ENCODE measurements at places on chromosomes 6 and 20.

GRCh38 chr20:36199345-36200257 lies 36.7 kb upstream of the AAR2 start:
- peak; percentile 83 for DNase-seq

DNA sequence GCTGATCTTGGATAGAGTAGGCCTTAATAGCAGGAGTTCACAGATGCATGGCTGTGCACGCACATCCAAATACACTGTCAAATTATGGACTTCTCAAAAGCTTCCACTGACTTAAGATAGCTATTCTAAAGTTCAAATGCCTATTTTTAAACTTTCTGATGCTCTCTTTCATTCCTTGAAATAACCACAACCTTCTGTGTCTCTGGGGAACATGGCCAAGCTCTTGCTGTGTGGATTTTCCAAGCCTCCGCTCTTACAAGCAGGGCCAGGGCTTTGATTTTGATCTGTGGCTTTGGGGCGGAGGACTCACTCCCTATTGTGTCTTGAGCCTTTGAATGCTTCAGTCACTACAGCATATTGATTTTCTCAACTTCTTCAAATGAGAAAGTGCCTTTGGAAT lies 35.7 kb upstream of the SNRPB2 start:
- no peak for DNase-seq

- DNase-seq = peak; percentile 41
Observed at GRCh38 chr20:1005452-1006027, 3.4 kb upstream of the RSPO4 start.

DNA sequence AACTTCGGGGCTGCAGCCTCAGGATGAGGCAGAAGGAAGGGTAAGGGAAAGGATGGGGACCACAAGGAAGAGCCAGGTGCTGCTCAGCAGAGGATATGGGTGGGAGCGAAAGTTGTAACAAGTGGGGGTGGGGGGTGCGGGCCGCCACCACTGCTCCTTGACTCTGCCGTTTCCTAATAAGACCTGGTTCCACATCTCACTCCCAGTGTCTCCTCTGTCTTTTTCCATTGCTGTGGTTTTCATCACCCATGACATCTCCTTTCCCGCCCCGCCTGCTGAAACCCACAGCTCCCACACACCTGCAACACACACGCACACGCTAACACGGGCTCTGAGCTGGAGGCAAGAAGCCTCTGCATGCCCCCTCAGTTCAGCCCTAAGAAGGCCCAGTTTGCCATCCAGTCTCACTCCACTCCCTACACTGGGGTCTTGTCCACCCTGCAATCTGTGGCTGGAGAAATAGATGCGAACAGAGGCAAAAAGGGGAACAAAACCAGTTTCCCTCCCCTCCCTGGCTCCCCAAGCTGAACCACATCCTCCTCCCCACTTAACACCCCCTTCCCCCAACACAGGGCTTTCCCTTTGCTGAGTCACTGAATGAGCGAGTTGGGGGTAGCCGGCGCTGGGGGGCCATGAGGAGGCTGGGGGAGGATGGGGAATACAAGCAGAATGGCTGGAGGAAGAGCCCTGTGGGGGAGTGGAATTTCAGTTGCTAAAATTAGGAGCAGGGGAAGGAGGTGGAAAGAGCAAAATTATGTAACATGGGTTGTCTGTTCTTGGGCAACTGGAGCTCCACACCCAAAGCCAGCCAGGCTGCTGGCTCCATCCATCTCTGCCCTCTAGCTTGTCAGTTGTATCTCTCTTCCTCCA lies 11.5 kb downstream of the NFKBIL1 start:
- peak; percentile 82 for DNase-seq

GRCh38 chr6:4916954-4917561 lies 86.8 kb downstream of the RPP40 start:
- no peak for DNase-seq

DNA sequence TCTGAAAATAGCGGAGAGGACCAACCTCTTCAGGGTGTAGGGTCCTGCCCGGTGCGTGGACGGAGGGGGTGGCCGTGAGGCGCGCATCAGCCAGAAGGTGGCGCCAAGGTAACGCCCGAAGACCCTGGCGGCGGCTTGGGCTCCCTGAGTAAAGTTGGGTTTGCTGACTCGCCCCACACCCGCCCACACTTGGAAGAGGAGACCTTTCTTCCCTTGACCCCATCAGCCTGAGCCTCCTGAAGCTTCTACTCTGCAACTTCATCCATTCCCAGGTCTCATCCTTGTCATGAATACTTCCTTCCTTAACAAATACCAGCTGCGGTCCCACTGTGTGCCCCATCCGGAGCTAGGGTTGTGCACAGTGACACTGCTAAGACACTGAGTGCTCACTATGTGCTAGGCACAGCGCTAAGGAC lies 14.6 kb downstream of the CD40 start:
- DNase-seq = peak; percentile 78

DNA sequence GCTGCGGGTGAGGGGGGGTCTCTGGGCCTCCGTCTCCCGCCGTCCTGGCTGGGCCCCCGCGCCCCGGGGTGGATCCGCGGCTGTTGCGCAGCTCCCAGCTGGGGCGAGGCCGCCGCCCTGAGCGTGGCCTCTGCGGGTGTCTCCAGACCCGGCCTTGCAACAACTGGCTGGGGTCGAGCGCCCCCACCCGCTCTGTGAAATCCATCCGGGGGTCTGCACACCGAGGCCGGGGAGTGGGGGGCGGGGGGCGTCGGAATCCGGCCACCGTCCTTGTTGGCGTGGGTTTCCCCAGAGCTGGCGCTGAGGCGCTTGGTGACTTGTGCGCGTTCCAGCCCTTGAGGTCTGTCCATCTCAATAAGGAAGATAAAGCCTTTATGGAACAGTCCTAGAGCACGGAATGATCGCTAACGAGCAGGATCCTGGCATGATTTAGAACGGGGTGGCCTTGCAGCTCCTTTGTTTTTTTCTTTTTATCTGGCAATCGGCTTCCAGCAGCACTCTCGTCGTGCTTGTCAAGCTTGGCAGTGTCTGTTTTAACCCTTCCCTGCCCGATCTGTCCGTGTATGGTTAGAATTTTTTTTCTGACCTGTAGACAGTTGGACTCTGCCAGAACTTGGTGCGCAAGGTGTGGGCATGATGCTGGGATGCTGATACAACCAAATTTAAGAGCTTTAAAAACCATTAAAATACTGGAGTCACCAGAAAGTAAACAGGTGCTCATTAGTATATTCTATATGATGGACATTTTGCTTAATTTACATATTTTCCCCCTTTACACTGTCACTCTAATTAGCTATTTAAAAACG lies 675 bp downstream of the DSTN start:
- DNase-seq = no peak

GRCh38 chr20:1856424-1856823 lies 38.8 kb upstream of the SIRPA start:
- no peak for DNase-seq

GRCh38 chr6:159761129-159761872 lies 544 bp upstream of the ACAT2 start:
- DNase-seq = peak; percentile 61

GRCh38 chr6:52522151-52522626 lies 54.7 kb downstream of the TRAM2 start:
- DNase-seq = no peak

DNA sequence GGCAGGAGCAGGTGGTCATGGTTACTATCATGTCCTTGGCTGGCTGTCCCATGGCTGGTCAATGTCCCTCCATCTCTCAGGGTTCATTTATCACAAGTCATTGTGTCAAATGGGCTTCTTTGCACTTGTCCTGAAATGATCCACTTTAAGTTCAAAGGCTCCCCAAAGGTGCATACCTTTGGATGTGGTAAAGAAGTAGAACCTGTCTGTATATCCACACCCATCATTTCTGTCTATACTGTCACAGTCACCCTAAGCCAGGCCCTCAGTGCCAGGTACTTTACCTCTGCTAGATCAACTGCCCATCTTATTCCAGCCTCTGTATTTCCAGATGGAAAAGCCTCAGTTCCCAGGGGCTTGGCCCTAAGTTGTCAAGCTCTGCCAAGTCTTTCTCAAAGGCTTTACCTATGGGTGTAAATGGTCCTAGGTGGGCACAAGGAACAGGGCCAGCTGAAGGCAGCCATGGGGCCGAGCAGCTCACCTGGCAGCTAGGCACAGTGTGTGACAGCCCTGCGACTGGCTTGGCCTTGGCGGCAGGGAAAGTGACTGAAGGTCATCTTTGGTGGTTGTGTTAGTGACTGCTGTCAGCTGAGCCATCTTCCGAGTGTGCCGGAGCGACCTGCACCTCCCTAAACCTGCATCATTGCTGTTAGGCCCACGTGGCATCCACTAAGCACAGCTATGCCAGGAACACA lies 198.4 kb downstream of the SYNDIG1 start:
- peak; percentile 42 for DNase-seq

DNA sequence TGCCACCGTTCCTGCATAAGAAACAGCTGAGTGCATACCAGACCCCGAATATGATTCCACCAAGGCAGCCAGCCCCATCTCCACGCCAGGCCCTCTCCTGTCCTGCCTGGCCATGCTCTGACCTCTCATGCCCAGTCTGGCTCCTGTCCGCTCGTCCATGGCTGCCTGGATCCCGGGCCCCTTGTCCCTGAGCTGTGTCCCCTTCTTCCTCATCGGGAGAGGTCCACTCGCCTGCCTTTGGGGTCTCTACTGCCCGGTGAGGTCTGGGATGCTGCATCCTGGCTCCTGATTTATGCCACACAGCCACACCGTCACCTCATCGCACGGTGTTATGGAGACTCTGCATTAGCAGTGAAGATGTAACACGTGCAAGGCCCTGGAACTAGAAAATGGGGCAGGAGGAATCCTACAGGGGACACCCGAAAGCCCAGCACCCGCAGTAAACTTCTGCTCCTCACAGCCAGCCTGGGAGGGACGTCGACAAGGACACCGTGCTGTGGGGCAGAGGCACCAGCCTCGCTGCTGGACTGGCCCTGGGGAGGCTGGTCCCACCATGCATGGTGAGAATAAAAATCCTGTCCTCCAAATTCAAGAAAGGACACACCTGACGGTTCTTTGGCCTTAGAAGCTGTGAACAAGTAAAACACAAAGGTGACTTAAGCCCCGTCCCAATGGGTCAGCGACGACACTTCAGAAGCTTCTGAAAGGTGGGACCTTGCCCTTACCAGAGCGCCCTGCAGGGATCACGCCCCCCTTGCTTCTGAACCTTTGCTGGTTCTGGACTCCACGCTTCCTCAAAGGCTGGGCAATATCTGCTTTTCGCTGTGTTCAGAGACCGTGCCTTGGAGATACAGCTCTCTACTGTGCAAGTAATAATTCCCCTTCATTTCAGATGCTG lies 103.0 kb downstream of the DLL1 start:
- no peak for DNase-seq

DNA sequence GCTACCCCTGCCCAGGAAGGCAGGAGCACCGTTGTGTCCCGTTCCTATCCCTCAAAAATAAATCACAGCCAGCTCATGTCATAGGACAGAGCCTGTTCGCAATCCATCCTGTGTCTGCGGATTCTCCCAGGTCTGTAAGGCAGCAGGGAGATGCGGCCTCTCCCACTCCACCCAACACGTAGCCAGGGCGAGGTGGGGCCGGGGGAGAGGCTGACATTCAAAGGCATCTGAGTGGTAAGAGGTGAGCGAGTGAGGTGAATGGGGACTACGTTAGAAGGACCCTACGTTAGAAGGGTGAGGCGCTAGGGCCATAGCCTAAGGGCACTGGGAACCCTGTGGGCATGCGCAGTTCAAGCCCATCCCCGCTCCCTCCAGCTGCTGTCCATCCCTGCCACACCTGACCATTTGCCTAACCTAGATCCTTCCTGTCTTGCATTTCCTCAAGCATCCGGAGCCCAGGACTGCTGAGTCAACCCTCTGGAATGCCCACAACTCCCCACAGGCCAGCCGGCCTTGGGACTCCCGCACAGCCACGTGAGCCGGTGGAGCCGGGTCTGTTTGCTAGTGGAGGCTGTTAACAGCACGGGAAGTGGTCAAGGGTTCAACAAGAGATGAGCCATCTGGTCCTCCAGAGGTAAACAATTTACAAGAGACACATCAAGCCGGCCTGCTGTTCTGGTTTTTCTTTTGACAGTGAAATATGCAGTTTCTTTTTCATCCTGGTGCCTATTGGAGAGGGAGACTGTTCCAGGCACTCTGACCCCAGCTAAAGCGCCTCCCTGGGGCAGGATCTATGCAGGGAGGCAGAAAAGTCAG lies 45.9 kb downstream of the RIPOR3 start:
- DNase-seq = no peak

- peak; percentile 66 for DNase-seq
Observed at GRCh38 chr20:433300-433975, 25.3 kb downstream of the RBCK1 start.

DNA sequence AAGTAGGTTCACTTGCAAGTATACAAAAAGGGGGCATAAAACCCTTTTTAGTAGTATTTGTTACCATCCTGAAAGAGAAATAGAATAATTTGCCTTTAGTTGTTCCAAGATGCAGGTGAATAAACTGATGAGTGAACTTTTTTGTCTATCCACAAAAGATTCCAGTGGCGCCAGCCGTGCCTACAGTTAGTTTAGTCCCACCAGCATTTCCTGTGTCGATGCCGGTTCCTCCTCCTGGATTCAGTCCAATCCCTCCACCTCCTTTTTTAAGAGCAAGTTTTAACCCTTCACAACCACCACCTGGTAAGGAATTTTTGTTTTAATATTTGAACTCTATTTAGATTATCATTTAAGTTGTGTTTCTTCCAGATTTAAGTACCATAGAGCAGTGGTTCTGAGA lies 90.9 kb downstream of the SCAF8 start:
- DNase-seq = no peak

DNA sequence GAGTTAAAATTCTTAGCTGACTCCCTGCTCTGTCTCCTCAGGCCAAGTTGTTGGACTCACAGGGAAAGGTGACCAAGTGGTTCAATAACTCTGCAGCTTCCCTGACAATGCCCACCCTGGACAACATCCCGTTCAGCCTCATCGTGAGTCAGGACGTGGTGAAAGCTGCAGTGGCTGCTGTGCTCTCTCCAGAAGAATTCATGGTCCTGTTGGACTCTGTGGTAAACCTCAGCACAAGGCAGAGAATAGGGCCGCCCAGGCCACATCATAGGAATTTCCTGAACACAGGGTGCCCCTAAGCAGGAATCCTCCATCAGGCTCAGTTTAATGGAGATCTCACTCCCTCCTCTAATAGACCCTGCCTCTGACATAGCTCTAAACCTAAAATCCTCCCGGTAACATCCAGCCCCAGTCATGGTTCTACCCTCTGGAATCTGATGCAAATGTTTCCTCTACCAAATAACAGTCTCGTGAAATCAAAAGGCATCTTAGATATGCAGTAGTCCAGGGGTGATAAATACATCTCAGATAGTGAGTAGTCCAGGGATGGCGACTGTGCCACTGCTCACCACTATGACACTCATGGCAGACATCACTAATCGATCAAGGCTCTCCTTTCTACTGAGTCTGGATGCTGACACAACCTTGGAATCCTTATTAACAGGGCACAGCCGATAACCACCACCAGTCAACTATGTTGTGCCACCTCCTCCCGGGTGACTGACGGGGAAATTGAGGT lies 18.3 kb downstream of the BPIFB1 start:
- DNase-seq = no peak

- no peak for DNase-seq
Observed at GRCh38 chr6:9250852-9251251, 815.5 kb upstream of the SLC35B3 start.

Measured in activated naive CD4-positive, alpha-beta T cell treated with anti-CD3 and anti-CD28 coated beads, Interleukin-2, amount 50 U/mL, for 72 hours (primary cell).